ENCODE measurements at places on chromosomes 16 and 17.

DNA sequence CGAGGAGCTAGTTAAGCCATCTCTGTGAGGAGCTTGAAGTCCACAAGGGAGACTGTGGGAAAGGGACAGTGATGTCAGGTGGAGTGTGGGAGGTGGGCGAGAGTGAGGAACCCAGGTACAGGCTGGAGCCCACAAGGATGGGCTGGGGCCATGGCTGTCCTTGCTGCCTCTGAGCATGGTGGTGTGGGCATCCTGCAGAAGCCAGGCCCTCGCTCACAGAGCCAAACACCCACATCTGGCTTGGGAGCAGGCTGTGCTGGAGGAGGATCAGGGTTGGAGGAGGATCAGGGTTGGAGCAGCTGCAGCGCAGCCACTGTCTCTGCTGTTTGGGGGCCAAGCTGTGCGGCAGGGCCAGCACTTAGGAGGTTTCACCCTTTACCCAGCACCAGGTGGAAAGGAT, 58.2 kb upstream of the ENPP7 start:
- no peak for DNase-seq

GRCh38 chr16:69522041-69522578, 43.7 kb upstream of the NFAT5 start:
- no peak for DNase-seq

DNA sequence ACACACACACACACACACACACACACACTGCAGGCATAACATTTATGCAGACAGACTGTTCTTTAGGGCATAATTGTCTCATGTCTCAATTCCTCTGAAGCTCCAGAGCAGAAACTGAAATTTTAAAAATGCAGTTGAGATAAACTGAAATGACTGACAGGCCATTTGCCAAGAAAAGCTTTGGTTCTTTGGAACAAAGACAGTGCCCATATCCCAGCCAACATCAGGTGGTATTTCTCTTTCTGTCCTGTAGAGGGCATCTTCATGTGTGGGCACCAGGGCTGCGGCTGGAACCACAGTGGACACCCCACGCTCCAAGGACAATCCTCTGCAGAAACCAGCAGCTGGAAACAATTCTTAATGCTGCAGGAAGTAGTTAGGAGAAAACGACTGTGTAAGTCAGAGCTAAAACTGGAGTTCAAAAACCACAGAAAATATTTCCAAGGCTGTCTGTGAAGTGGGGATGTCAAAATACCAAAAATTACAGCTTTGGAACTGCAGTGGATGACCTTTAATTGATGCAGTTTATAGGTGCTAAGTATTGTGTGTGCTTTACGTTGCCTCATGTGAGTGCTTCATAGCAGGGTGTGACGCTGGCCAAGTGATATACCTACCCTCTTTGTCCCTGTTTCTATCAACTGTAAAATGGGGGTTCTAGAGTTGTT, 10.6 kb upstream of the MEFV start:
- DNase-seq, result peak; percentile 36

DNA sequence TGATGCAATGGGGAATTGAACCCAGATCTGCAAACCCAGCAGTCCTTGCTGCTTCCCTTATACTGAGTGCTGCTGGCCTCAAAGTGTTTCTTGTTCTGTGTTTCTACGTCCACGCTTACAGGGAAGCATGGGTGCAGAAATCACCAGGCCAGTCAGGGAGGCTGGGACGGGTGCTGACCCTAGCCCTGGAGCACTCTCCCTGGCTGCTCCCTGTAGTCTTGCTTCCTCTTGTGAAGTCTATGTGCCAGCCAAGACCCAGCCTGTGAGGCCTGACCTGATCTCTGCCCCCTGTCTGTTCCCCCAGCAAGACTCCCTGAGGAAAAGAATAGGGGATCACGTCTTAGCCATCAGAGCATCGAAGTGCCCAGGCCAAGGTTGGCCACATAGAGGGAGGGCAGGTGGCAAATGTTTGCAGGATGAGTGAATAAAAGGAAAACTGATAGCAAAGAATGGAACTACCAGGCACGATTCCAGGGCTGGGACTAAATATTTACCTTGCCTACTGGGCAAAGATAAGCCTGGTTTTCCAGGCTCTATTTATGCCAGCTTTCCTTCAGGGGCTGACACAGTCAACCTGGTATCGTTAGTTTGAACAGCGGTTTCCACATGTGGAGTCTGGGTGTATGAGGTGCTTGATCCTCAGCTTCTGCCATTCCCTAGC, 41.2 kb upstream of the RHOT1 start:
- DNase-seq, result peak; percentile 90

GRCh38 chr17:33438139-33438538, 145.0 kb upstream of the ASIC2 start:
- DNase-seq, result no peak

DNA sequence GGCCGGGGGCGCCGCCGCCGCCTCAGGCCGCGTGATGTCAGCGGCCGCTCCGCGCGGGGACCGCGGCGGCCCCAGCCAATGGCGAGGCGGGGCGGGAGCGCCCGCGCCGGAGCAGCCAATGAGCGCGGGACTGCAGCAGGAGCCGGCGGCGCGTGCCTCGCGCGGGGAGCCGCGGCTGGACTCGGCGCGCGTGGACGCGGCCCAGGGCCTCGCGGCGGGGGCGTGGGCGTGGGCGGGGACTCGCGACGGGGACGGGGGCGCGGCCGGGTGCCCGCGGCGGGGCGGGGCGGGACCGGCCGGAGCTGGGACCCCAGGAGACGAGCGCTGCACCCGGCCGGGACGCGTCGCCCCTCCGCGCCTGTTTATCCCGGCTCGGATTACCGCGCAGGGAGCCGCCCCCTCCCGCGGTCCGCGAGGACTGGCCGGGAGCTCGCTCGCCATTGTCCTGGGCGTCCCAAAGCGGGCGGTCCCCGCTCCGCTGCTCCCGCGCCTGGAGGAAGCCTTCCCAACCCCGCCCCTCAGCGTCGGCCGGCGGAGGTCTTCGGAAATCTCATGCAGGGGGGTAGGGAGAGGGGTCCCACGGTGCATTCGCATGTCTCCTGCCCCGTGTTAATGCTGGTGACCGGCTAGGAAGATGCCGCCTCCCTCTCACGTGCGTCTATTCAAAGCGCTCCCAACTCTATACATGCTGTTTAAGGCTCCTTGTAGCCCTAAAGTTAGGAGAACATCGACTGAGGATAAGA, at the start of gene RNF157:
Gene RNF157 (minus strand): TSS at position 33 of the 743 bp plus-strand sequence. CDS start 253 bp downstream, outside the sequence.
- peak; percentile 39 for DNase-seq

GRCh38 chr16:2924901-2925755, 13.4 kb downstream of the FLYWCH1 start:
- DNase-seq, result no peak

DNA sequence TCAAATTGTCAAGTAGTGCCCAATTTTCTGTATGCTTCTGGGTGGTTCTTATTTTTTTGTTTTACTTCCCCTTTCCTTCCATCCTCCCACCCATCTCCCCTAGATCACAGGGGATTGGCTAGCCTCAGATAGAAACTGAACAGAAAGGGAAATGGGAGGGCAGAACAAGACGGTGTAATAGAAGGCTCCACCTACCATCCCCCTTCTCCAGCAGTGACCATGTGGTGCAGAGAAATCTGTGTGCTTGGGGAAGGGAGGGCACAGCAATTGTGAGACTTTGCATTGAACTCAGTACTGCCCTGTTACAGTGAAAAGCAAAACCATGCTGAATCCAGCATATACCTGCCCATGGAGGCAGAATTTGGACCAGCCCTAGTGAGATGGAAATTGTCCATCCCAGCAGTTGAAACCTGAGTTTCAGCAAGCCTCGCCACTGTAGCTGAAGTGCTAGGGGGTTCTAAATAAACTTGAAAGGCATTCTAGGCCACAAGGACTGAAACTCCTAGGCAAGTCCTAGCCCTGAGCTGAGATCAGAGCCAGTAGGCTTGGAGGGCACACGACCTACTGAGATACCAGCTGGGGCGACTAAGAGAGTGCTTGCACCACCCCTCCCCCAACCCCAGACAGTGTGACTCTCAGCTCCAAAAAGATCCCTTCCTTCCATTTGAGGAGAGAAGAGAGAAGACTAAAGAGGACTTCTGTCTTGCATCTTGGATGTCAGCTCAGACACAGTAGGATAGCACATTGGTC, 5.2 kb downstream of the SLFN11 start:
- DNase-seq, result no peak

DNA sequence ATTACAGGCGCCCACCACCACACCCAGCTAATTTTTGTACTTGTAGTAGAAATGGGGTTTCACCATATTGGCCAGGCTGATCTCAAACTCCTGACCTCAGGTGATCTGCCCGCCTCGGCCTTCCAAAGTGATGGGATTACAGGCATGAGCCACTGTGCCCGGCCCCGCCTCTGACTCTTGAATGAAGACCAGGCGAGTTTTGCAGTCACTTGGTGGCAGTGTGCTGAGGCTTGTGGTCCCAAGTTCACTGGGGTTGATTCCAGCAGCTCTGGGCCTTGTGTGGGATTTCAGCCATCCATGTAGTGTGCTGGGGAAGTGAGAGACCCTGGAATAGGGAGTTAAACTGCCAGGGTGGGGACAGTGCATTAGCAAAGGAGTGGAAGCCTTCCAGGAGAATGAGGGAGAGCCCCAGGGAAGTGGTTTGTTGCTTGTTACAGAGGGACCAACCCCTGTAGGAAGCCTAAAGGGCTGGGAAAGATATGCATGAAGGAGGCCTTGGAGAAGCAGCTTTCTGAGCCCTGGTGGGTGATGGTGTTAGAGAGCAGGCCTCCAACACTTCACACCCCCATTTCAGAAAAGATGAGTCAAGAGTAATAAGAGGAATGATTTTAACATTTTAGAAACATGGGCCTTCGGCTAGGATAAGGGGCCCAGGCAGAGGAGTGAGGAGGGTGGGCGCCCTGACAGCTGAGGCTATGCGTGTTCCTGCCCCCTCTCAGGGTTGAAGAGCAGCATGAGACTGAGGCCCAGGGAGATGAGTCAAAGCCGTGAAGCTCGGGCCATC, 14.5 kb downstream of the PSKH1 start:
- DNase-seq, result no peak

DNA sequence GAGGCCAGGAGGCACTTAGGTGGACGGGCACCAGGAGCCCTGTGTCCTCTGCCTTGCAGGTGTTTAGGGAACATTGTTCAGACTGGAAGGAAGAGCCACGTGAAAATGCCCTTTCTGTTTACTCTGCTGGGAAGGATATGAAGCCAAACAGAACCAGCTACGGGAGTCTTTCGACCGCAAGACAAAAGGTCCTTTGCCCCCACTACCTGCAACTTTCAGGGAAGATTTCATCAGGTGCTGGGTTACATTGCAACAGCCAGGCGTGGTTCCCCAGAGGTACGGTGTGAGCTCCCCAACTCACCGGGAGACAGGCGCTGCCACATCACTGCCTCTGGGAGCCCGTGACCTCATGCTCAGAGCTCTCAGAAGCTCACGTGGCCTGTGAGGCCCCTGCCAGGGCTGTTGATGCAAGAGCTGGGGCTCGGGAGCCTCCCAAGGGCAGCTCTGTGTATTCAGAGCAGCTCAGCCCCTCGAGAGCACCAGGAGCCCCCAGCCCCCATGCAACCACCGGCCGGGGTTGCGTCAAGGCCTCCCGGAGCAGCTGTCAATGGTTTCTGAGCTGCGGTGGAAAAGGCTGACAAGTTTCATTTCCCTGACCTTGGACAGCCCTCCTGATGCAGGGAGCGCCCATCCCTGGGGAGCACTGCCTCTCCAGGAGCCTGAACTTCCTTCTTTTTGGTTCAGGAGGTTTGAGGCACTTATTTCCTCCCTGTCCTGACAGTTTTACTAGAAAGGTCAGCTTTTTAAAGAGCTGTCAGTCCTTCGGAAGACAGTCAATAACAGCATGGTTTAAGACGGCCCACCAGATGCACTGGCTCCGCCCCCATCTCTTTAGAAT, 42.1 kb downstream of the TBC1D16 start:
- DNase-seq, result peak; percentile 63

GRCh38 chr16:81384006-81384405, 60.6 kb upstream of the CMIP start:
- no peak for DNase-seq

GRCh38 chr17:29007860-29008455, 2.1 kb upstream of the SEZ6 start:
- DNase-seq, result no peak

- DNase-seq, result no peak
Observed at GRCh38 chr16:11539641-11540050, 47.1 kb downstream of the LITAF start.

- peak; percentile 87 for DNase-seq
Observed at GRCh38 chr17:61157246-61157886, 242.3 kb upstream of the TBX2 start.

DNA sequence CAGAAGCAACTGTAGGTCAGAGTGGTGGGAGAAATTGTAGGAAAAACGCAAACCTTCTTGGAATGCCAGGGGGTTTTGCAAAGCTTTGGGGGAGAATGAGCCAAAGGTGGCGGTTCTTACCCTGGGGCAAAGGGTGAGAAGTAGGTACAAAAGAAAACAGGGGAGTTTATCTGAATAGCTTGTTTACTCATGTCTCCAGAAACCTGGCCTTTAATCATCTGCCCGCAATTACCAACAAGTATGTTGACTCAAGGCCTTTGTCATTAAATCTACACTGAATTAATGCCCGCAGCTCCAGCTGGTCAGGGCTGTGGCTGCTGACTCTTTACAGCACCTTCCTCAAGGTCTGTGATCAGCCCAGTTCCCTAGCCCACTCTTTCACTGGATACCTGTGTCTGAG, 320.1 kb downstream of the CBLN1 start:
- DNase-seq, result no peak

- DNase-seq, result no peak
Observed at GRCh38 chr17:57316361-57316760, 60.0 kb downstream of the MSI2 start.

DNA sequence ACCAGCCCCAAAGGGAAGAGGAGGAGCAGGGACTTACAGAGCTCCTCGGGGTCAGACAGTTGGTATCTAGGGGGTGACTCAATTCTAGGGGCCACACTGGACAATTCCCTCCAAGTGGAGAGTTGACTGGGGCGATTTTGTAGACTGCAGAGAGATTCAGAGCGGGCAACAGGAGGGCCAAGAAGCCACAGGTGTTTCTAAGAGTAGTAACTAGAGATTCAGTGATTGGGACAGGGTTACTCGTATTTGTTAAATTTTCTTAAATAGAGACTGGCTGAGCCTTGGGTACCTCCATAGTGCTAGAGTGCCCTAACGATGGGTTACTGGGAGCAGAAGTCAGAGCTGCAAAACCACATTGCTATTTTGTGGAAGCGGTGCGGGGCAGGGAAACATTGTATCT, 3.3 kb upstream of the INPP5K start:
- no peak for DNase-seq

DNA sequence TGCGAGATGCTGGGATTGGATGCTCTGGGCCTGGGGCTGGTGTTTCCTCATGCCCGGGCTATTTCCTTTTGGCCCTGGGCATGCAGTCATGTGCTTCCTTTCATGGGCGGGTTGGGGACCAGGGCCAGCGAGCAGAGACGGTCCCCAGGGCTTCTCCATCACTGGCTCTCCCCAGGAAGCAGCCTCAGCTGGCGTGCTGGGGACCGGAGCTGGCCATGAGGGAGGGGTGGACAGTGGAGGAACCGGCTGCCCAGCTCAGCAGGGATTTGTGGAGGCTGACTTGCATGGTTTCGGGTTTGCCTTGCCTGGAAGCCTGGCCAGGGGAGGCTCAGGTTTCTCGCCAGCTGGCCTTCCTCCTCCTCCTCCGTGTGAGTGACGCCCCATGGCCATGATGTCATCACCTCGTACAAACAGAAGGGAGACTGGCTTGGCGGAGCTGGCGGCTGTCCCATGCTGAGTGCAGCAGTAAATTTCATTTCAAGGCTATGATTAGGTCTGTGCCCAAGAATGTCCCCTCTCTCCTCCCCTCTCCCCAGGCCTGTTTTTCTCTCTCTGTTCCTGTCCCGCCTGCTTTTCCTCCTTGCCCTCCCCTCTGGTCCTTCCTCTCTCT, 8.9 kb upstream of the TIMP2 start:
- peak; percentile 78 for DNase-seq

Data from NCI-H1092 treated with DMSO at 0.1 percent for 48 hours (cell line).